ENCODE measurements at places on chromosomes 1 and 21.

DNA sequence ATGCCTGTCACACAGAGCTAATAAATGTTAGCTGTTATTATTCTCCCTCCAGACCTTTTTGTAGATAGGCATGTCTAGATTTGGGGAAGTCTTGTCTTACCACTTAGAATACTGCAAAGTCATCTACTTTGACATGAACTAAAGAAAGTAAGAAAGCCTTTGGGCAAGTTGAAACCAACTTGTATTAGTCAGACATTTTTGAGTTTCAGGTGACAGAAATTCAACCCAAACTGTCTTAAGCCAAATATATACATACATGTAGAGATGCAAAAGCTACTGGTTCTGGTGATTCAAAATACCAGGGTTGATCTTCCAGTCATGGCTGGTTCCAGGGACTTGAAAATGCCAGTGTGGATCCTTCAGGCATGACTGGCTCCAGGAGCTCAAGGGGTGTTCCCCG, 276.8 kb upstream of the TMEM51 start:
- no peak for DNase-seq

- DNase-seq = no peak
These were observed 46.4 kb upstream of the POFUT2 start for GRCh38 chr21:45334134-45334533.

DNA sequence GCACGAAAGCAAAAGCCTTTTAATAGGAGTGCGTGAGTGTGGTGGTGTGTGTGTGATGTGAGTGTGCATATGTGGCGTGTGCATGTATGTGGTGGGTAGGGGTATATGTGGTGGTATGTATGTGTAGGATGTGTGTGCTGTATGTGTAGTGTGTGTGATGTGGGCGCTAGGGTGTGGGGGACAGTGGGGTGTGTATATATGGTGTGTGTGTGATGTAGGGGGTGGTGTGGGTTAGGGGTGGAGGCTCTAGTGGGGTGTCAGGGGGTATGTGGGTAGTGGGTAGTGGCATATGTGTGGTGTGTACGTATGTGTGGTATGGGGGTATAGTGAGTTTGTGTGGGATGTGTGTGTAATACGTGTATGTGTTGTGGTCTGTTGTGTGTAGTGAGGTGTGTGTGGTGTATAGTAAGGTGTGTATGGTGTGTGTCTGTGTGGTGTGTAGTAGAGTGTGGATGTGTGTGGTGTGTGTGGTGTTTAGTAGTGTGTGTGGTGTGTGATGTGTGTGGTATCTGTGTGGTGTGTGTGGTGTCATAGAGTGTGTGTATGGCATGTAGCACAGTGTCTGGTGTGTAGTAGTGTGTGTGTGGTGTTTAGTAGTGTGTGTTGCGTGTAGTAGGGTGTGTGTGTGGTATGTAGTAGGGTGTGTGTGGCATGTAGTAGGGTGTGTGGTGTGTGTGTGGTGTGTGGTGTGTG, 86.0 kb downstream of the SYT2 start:
- no peak for DNase-seq

DNA sequence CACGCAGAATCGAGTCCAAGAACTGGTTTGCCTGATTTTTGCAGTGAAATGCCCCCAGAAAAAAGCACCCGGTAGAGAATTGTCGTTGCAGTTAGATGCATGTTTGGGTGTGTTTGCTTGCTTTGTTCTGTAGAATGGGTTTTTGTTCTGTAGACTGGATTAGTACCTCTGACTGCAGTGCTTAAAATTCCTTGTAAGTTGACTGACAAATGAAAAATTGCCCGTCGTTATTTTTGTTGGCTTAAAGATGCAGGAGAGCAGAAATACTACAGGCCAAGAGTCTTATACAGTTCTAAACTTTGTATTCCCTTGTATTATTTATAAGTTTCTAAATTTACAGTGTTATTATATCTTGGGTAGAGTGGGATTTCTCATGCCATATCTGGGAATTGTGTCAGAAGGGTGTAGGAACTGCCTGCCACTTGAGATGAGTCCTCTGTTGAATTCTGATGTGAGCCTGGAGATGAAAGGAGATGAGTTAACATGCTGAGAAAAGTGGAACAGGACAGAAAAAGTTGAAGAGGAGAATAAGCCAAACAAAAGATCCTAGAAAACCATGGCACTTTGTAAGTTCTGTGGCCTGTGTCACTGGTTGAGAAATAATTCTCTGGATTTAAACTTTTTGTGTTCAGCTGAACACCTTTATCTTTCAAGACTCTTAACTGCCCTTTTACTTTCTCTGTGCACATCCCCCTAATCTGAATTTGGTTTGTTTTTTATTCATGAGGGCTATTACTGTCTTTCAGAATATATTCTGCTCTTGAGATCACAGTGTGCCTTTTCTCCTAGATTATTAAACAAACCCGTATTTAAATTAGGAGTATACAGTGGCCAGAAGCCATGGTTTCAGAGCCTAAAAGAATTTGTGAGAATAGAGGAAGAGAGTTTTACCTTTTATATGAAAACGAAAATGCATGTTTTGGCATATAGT, 1.4 kb downstream of the DESI2 start:
- DNase-seq = no peak
